ENCODE measurements at places on chromosomes 11 and 22.

- no peak for DNase-seq
Observed at GRCh38 chr11:19711911-19712280, 741 bp upstream of the NAV2 start.

DNA sequence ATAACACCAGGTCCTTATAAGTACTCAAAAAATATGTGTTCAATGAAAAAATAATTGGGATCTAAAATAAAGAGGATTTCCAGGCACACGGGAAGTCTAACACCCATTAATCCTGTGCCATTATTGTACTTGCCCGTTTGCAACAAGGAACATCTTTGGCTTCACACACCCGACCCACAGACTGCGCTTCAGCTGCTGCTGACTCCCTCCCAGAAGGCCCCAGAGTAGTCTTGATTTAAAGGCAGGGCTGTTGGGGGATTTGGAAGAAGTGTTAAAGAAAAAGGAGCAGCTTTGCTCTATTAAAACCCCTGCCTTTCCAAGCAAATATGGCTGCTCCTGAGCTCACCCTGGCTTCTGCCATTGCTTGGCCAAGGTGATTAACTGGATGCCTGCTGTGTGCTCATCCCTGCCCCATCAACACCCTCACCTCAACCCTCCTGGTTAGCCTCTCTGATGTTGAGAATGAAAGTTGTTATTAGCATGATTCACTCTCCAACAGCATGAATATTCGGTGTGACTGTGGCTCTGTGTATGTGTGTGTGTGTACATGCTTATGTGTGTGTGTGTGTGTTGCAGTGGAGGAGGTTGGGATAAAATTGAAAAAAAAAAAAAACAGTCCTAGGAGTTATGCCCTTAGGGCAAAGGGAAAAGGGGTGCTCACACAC lies 76.1 kb downstream of the KIRREL3 start:
- DNase-seq: no peak

- no peak for DNase-seq
Observed at GRCh38 chr22:35587447-35587870, 29.7 kb downstream of the MB start.

DNA sequence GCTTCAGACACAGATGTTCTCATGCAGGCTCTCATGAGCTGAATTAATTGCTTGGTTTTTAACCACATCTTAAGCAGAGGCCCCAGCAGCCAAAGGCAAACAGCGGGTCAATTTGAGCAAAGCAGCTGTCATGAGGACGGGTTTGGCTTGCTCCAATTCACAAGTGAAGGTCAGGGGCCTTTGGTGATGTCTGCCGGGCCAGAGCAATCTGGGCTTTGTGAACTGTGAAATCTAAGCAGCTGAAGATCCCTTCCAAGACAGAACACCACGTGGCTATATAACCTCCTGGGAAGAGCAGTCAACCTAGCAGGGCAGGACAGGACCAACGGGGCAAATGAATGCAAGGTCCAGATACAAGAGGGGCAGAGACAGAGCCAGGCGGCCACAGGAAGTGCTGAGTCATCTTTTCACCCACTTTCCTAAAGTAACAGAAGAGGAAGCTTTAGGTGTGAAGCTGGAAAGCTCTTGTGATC lies 187.3 kb upstream of the B3GAT1 start:
- no peak for DNase-seq

- DNase-seq: no peak
Observed at GRCh38 chr11:71252770-71253730, 673 bp upstream of the SHANK2 start.

- DNase-seq: no peak
Observed at GRCh38 chr11:84590106-84590505, 1037.0 kb downstream of the DLG2 start.

GRCh38 chr11:92272651-92273050 lies 48.0 kb downstream of the FAT3 start:
- no peak for DNase-seq

DNA sequence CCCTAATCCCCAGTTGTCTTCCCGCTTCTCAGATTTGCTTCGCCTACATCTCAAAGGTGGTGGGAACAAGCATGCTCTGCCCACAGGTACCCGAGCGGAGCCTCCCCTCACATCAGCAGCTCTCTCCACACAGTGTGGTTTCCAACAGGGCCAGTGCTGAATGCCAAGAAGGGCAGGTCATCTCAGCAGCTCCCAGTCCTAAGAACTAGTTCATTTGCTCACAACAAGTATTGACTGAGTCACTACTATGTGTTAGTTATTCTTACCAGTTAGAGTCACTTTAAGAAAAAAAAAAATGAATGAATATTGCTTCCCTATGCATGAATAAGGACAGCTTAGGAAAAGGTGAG lies 66.2 kb downstream of the THAP12 start:
- DNase-seq: no peak

- no peak for DNase-seq
Observed at GRCh38 chr22:50151571-50152537, 18.7 kb upstream of the PANX2 start.

GRCh38 chr22:36536717-36537116 lies 7.8 kb upstream of the EIF3D start:
- DNase-seq: no peak

- DNase-seq: no peak
Observed at GRCh38 chr11:48094643-48095339, 114.4 kb downstream of the PTPRJ start.

DNA sequence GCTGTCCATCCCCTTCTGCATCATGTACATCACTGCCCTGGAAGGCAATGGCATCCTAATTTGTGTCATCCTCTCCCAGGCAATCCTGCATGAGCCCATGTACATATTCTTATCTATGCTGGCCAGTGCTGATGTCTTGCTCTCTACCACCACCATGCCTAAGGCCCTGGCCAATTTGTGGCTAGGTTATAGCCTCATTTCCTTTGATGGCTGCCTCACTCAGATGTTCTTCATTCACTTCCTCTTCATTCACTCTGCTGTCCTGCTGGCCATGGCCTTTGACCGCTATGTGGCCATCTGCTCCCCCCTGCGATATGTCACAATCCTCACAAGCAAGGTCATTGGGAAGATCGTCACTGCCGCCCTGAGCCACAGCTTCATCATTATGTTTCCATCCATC lies 337 bp downstream of the OR52B6 start:
- no peak for DNase-seq

GRCh38 chr22:49086606-49087157 lies 741.0 kb downstream of the BRD1 start:
- no peak for DNase-seq

DNA sequence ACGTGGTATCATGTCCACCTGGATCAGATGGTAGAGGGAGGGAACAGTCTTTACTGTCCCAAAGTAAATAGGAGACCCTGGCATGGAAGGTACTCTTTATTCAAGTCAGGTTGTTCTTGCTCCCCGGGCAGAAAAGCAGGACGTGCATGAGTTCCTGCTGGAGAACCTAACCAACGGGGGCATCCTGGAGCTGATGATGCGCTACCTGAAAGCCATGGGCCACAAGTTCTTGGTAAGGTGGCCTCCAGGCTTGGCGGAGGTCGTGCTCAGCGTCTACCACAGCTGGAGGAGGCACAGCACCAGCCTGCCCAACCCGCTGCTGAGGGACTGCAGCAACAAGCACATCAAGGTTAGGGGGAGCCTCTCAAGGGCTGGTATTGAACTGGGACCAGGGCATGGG lies 48.7 kb downstream of the CABIN1 start:
- DNase-seq: no peak

DNA sequence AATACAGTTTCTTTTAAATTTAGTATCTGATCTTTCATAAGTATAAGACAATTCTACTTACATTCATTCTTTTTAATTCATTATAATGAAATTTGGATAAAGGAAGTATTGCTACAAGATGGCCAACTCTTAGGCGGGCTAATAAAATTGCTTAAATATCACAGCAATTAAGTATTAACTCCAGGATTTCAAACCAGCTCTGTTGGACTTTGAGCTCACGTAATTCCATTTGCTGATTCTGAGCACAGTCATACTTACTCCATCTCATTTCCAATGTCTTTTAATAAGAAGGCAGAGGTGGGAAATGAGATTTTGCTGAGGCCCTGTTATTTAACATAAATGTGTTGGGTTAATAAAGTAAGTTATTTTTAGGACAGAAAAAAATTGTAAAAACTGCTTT lies 748.1 kb downstream of the KCNA4 start:
- DNase-seq: no peak

DNA sequence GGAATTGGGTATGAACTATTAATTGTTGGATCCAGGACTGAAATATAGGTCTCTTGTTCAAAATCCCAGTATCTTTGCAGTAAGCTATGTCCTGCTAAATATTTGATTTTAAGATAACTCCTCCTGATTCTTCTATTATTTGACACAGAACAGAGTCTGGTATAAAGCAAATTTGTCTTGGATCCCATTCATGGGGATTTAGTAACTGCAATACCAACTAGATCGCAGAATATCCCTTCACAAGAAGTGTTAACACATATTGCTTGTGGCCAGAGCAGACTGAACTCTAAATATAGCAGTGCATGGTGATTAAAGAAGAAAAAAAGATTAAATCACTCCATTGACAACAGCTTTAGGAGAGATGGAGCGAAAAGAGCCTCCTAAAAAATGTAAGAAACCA lies 68.2 kb upstream of the ARHGAP42 start:
- no peak for DNase-seq

- DNase-seq: no peak
Observed at GRCh38 chr11:117826190-117826570, 1.6 kb upstream of the FXYD2 start.

- DNase-seq: no peak
Observed at GRCh38 chr11:68831124-68831523, 10.6 kb downstream of the CPT1A start.

- no peak for DNase-seq
Observed at GRCh38 chr11:100619484-100619883, 67.6 kb upstream of the ARHGAP42 start.

- no peak for DNase-seq
Observed at GRCh38 chr11:130051082-130051481, 18.6 kb upstream of the APLP2 start.

DNA sequence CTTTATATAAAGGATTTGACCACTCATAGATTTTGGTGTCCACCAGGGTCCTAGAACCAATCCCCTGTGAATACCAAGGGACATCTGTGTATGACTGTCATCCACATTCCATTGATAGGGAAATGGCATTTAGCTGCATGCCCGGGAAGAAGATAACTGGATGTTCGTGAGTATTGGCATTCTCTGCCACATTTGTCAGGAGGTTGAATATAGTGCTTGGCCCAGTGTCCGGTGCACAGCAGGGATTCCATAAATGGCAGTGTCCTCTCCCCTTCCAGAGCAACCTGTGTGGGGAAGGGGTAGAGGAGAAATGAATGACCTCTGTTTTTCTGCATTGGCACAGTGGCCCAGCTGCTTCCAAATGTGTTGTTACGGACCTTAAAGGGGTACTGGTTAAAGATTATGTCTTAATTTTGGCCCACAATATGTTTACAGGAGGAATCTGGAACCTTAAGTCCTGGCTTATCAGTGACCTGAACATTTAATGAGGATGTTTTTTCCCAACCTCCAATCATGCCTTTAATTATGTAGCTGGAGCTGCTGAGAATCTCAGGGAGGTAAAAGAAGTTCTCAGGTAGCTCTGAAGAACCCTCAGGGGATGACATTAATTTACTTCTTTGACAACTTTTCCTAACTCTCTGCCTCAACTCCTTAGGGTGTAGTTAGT lies 33.6 kb upstream of the OR4B1 start:
- no peak for DNase-seq

- no peak for DNase-seq
Observed at GRCh38 chr11:122209619-122210366, 93.8 kb upstream of the BLID start.

DNA sequence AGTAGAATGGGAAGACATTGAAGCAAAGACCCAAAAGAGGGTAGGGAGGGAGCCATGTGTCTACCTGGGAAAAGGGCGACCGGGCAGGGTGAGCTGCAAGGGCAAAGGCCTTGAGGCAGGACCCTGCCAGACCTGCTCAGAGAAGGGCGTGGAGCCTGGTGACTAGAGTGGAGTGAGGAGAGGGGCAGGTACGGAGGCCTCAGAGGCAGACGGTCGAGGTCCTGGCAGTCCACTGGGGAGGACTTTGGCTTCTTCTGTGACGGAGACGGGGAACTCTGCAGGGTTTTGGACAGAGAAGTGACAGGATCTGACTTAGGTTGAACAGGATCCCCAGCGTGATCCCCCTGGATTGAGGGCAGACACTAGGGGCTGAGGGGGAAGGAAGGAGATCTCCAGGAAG lies 12.9 kb downstream of the RIBC2 start:
- no peak for DNase-seq

- DNase-seq: no peak
Observed at GRCh38 chr22:24983151-24983550, 30.6 kb downstream of the KIAA1671 start.

DNA sequence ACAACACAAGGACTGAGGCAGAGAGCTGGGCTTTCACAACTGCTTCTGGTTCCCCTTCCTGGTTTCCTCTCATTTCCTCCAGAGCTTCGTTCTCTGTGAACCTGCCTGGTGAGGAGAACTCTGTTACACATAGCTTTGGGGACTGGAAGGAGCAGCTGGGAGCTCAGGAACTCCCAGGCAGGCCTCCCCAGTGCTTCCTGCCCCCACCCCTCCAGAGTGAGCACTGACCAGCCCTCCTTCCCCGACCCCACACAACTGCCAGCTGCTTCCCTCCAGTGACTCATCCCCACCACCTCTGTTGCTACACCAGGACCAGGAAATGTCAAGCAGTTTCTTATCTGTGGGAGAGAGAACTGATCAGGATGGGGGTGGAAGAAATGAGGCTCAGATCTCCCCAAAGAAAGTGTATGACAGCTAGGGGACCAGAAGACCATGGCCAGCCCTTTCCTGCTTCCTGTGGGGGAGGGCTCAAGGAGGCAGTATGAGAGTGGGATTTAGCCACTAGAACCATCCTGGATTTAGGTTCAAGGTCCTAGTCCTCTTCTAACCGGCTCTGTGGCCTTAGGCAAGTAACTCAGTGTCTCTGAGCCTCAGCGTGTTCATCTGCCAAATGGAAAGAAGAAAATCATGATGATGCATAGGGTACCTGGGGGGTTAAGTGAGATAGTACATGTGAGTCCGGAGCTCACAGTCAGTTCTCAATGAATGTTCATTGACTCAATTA lies 4.5 kb upstream of the TP53I11 start:
- DNase-seq: no peak

GRCh38 chr22:43723816-43724215 lies 88.3 kb downstream of the EFCAB6 start:
- DNase-seq: no peak

GRCh38 chr22:19382240-19382639 lies 49.3 kb downstream of the HIRA start:
- no peak for DNase-seq

GRCh38 chr11:103338621-103339484 lies 229.6 kb downstream of the DYNC2H1 start:
- DNase-seq: no peak

GRCh38 chr11:105241136-105241535 lies 101.6 kb upstream of the CARD18 start:
- DNase-seq: no peak

- no peak for DNase-seq
Observed at GRCh38 chr11:86014221-86014620, 54.7 kb downstream of the PICALM start.

GRCh38 chr11:82315093-82315492 lies 418.6 kb downstream of the FAM181B start:
- no peak for DNase-seq

All from stimulated activated naive B cell treated with anti-CD40 and anti-IgM and Interleukin-4, amounts not matched to agents 10 μg/mL and 1 μg/mL and 100 μg/mL, for 72 hours (primary cell).